K562 (cell line): ENCODE measurements at places on chromosomes 11 and 22. TPM values are rescaled to one million over a fixed set of nuclear protein-coding genes. Genes with fewer than 3 reads are reported as not detected.

The PYGM gene
- 0.69 and 1.2 TPM in 2 replicates for total RNA-seq

The ATXN10 gene
- total RNA-seq: 66.7 and 72.9 TPM in 2 replicates

The FGF4 gene
- not detected in 2 replicates for total RNA-seq

DNA sequence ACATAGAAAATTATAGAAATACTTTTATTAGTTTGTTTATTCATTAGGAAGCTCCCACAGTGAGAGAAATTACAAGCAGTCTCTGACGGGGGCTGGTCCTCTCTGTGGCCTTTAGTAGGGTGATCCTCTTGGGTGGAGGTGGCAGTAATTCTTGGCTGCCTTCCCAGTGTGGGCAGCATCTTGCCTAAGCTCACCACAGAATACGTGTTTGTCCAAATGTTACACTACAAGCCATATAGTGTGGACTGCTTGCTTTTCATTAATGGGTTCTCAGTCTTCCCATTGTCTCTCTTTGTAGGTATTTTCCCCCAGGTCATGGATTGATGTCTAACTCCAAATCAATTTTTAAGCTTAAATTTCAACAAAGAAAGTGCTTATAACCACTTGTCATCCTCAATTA, 43.3 kb downstream of the ENDOD1 start:
- no peak overlapping the region for H3K27ac ChIP-seq
- H3K4me1 ChIP-seq: peaks cover 2% of the 10 kb centered on the region; the same call in 2 of the 3 replicates
- no peaks in the 10 kb centered on the region for H3K27me3 ChIP-seq
- no peak for DNase-seq
- H3K36me3 ChIP-seq: peaks cover 7% of the 10 kb centered on the region; the same call in 2 of the 3 replicates

DNA sequence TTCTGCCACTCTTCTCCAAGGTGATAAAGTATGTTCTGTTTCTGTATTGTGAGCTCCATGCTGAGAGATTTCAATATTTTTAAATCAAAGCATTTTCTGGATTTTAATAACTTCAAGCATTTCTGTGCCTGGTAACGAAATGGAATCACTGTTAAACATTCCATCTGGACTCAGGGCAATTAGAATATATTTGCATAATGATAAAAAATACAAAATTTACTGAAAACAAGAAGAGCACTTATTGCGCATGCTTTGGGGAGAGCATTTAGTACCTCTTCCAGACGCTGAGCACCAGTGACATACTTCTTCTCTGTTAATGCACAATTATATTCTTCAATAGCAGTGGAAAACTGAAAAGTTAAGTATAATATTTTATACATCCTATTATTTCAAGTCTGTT, 13.3 kb downstream of the ZW10 start:
- no peak overlapping the region for H3K27ac ChIP-seq
- H3K36me3 ChIP-seq: peaks cover 72% of the 10 kb centered on the region
- no peak for DNase-seq
- no peaks in the 10 kb centered on the region for H3K4me1 ChIP-seq
- no peaks in the 10 kb centered on the region for H3K27me3 ChIP-seq

DNA sequence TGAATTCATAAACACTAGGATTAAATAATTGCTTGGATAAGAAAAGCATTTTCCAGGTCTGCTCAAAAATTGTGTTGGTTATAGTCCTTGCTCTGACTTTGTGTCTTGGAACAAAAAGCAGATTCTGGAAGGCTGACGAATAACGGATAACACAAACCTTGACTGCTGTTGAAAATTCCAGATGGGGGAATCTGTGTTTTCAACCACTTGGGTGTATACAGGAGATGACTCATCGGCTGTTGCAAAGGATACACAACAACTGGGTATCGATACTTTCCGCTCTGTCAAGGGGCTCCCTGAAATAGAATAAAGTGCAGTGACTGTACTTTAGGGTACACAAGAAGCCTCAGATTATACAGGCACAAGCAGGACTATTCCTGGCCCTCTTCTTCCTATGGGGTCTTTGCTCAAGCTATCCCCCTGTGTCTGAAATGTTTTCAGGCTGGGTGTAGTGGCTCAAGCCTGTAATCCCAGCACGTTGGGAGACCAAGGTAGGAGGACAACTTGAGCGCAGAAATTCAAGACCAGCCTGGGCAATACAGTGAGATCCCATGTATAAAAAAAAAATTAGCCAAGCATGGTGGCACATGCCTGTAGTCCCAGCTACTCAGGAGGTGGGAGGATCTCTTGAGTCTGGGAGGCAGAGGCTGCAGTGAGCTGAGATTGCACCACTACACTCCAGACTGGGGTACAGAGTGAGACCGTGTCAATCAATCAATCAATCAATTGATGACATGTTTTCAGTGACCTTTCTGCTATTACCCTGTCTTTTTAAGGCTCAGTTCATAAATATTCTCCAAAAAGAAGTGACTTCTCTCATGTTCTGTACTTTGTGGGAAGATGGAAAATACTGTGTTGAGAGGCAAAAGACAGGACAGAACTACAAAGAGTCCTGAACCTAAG, 48.6 kb upstream of the UCP3 start:
- peak overlapping the region; percentile 5; the same call in 1 of the 3 replicates for H3K27ac ChIP-seq
- H3K36me3 ChIP-seq: 0 out of 3 replicates have a peak, but pooled peaks cover 10% of the 10 kb centered on the region
- H3K4me1 ChIP-seq: peaks cover 10% of the 10 kb centered on the region
- no peak overlapping the region for H3K4me3 ChIP-seq
- no peaks in the 10 kb centered on the region for H3K27me3 ChIP-seq

DNA sequence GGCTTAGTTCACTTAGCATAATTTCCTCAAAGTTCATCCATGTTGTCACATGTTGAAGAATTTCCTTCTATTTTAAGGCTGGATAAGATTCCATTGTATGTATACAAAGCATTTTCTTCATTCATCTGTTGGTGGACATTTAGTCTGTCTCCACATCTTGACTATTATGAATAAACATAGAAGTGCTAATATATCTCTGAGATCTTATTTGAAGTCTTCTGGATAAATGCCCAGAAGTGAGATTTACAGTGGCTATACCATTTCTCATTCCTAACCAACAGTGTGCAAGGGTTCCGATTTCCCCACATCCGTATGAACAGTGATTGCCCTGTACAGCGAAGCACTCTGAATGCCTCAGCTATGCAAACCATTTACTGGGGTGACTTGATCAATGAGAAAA, 6.6 kb upstream of the ZFTA start:
- H3K4me3 ChIP-seq: no peak overlapping the region
- DNase-seq: no peak
- no peak overlapping the region for H3K27ac ChIP-seq

DNA sequence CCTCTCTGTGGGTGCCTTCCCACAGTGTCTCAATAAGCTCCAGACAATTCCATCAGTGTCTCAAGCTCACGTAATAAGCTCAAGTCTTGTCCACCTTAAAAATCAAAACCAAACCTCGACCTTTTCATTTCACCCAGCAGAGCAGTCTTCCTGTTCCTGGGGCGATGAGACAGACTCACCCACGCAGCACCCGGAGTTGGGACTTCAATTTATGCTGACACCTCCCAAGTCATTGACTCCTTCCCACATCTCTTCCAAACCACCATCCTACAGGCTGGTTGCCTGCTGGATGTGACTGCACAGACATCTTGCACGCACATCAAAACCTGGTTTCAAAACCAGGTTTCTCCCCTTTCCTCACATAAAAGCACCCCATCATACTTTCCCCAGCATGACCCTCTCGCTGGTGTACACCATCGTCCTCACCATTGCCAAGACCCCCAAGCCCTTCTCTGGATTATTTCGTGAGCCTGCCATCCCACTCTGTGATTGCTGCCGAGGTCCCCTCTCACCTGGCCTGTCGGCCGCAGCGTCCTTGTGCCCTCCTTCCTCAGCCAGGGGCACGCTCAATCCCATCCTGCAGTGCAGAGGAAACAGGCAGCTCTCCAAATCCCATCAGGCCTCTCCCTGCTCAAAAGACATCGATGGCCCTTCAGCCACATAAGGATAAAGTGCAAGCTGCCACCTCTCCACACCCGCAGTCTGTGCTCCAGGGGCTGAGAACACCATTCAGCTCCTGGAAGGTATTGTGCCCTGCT, 45.1 kb upstream of the FBXO3 start:
- no peak for DNase-seq
- H3K27me3 ChIP-seq: peaks cover 64% of the 10 kb centered on the region
- no peak overlapping the region for H3K4me3 ChIP-seq
- no peaks in the 10 kb centered on the region for H3K4me1 ChIP-seq
